ENCODE measurements at places on chromosomes 6 and 20.

DNA sequence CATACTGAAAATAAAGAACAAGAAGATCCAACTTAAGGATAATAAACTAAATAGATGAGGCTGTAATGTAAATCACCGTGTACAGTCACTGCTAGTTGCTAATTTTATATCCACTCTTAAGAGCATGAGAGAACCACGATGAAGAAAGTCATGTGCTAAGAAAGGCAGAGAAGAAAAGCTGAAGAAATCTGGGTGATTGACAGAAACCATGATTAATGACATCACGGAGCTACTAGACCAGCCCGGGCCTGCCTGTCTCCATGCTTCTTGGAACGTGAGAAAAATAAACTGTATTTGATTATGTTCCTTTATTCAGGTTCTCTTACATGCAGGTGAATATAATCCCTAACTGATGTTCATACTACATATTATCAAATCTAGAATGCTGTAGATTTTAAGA lies 84.2 kb upstream of the E2F3 start:
- no peak for DNase-seq

DNA sequence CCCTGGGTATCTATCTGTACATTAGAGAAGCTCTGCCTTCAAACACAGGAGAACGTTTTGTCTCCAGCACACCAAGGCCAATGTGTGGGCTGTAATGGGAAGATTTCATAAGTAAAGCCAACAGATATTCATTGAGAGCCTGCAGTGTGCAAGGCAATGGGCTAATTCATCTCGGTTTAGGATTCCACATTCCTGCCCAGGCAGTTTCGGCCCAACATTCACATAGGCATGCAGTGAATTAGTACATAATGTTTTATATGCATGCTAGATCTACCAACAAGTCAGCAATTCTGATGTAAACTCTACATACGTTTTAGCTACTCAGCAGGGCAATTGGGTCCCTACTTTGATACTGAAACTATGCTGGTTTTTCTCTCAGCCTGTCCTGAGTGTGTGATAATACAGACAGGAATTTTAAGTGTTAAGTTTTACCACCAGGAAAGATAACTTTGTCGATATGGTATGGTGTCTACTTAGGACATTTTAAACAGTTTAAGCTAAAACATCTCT lies 46.9 kb upstream of the NAA20 start:
- DNase-seq = no peak

DNA sequence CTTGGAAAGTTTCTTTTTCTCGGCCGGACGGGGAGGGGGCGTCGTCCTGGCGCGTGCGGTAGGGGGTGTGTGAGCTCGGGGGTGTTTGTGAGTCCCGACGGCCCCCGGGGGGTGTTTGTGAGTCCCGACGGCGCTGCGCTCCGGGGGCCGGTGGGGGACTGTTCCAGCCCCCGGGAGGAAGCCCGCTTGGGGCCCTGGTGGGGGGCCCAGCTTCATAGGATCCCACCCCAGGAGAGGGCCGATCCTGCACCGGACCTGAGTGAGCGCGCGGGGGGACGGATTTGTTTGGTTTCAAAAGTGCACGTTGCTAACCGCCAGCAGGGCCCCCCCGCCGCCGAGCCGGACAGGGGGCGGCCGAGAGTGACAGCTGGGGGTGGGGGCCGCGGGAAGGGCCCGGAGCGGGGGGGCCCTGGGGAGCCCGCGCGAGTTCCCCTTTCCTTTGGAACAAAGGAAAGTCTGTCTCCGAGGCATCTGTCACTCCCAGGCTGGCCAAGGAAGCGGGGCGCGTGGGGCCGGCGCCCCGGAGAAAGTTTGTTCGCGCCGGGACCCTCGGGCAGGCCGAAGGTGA lies 485 bp downstream of the TGIF2 start:
- no peak for DNase-seq

DNA sequence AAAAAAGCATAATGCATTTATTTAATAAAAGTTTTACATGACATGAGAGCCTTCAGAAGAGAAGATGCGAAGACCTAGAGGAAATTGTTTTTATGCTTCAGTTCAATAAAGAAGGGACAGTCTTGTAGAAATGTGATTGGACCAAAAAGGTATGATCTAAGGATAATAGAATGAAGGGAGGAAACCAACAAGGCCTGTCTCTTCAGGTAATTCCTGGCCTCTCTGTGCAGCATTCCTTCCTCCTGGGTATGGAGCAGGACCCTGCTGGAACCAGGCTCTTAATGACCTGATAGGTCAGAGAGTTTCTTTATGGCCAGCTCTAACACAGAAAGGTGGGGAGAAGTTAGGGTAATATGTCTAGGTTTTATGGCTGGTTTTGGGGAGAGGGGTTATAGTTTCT lies 162.8 kb upstream of the HEY2 start:
- no peak for DNase-seq

DNA sequence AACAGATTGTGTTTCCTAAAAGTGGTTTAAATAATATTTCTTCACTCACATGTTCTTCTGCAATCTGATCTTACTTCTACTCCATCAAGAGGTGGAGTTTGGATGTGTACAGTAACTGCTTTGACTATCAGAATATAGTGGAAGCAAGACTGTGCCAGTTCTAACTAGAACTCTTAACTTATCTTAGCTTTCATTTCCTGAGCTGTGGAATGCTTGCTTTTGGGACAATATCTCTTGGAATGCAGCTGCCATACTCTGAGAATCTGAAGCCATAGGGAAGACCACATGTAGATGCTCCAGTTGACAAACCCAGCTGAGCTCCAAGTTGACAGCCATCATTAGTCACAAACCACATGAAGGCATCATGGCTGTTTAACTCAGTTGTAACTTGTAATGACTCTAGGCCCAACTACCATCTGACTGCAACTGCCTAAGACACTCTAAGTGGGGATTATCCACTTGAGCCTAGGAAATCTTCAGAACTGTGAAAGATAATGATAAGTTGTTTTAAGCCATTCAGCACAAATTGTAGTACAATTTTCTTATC lies 40.8 kb upstream of the MAN1A1 start:
- no peak for DNase-seq

GRCh38 chr6:78910591-78911171 lies 43.3 kb downstream of the IRAK1BP1 start:
- no peak for DNase-seq

GRCh38 chr20:2301164-2301622 lies 5.4 kb downstream of the TGM3 start:
- DNase-seq = no peak

DNA sequence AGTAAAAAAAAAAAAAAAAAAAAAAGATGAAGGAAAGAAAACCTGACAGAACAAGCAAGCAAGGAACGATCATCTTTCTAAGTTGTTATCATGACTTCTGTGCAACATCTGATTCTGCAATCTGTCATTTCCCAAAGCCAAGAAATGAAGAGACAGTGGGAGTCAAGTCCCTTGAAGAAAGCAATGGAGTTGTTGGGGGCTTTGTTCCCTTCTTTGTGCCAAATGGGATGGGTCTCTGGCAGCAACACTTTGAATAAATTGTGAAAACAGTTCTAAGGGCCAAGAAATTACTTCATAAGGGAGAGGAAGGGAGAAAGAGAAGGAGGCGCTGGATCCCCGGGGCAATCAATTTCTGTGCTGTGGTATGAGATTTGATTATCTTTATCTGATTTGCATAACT lies 33.3 kb upstream of the RSPO3 start:
- DNase-seq = no peak

DNA sequence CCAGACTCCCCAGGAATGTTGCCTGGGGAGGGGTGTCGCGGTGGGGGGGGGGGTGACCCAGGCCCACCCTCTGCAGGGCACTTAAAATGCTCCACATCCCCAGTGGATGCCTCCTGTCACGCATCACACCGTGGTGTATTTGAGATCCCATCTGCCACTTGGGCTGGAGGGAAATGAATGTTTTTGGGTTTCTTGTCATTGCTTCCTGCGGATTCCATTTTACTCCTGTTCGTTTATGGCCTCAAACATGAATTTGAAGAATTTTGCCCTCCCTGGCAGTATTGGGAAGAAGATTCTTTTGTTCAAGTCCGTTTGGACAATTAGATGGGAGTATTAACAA lies 544 bp upstream of the KHDC1 start:
- no peak for DNase-seq

- DNase-seq = no peak
These were observed 443.5 kb downstream of the PREX1 start for GRCh38 chr20:48384147-48384818.

DNA sequence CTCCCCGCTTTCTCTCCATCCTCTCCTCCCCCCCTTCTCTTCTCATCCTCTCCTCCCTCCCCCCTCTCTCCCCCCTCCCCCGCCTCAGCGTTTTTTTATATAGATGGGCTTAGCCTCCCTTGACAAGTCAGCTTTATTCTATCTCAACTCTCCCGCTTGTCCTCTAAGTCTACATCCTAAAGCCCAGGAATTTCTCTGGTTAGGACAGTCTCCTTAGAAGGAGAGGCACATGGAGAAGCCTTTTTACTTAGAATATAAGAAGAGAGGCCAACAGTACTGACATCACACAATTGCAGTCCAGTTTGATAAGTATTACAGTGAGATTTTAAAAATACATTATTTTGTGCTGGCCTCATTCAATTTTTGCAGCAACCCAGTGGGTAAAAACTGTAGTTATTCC lies 83.5 kb downstream of the LYRM2 start:
- no peak for DNase-seq

DNA sequence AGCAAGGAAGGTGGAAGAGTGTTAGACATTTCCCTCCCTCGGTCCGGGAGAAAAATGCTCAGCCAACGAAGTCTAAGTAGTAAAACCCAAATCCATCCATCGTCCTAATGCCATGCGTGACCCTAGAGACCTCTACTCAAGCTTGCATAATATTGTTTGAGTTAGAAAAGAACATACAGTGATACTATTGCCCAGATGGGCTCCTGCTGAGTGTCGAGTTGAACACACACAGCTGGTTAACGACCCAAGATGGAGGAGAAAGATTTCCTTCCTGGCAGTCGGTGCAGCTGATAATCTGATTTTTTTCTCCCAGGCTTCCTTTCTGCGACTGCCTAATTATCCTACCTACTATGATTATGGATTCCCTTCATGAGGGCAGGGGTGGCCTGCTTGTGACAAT lies 164.4 kb upstream of the KCNG1 start:
- no peak for DNase-seq

- DNase-seq = no peak
These were observed 8.4 kb upstream of the TJAP1 start for GRCh38 chr6:43468748-43469681.

GRCh38 chr6:89409461-89410035 lies 2.5 kb downstream of the RRAGD start:
- DNase-seq = no peak

DNA sequence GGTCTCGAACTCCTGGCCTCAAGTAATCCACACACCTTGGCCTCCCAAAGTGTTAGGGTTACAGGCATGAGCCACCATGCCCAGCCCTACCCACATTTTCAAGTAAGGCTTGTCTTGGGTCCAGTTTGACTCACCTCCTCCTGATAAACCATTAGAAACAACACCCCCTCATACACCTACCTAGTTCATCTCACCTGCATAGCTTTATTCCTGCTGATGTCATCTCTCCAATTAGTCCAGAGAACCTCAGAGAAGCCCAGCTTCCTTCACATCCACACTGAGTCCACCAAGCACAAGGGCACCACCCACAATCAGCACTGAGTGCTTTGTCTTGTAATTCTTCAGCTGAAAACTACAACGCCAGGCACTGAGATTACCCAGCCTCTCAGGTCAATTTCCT lies 35.3 kb downstream of the KIF16B start:
- no peak for DNase-seq

- DNase-seq = no peak
These were observed 2.5 kb downstream of the FAM162B start for GRCh38 chr6:116763048-116763447.

GRCh38 chr20:53004267-53004813 lies 32.2 kb downstream of the TSHZ2 start:
- no peak for DNase-seq

DNA sequence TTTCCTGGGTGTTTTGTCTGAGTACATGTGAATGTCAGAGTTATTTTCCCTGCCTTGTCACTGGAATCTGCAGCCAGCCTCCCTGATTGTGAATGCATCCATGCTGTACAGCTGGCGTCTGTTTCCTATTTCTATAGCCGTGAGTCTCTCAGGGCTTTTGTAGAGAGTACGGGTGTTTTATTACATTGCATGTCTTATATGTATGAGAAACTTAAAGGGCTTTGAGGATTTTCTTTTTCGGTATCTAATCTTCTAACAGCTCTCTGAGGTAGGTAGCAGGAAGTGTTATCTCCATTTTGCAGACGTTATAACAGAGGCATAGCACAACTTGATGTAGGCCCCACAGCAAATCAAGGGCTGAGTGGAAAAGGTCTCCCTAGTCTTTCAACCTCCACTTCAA lies 272.9 kb downstream of the PRL start:
- no peak for DNase-seq

GRCh38 chr20:24297993-24298392 lies 171.4 kb upstream of the SYNDIG1 start:
- no peak for DNase-seq

DNA sequence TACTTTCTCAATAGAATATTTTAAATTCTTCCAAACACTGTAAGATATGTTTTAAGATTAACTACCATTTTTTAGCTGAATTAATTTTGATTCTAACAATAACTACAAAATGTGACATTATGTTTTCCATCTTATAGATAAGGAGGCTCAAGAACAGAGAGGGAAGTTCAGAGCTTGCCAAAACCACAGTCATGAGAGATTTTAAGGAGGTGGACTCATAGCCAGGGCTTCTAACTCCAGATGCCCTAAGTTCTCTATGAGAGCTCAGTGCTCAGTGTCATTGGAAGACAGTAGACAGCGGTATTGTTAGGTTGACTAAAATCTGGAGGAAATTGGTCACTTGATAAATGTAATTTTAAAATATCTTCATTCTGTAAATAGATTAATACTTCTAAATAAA lies 144.2 kb downstream of the PACRG start:
- DNase-seq = no peak

GRCh38 chr6:43798688-43799444 lies 28.9 kb downstream of the VEGFA start:
- no peak for DNase-seq

DNA sequence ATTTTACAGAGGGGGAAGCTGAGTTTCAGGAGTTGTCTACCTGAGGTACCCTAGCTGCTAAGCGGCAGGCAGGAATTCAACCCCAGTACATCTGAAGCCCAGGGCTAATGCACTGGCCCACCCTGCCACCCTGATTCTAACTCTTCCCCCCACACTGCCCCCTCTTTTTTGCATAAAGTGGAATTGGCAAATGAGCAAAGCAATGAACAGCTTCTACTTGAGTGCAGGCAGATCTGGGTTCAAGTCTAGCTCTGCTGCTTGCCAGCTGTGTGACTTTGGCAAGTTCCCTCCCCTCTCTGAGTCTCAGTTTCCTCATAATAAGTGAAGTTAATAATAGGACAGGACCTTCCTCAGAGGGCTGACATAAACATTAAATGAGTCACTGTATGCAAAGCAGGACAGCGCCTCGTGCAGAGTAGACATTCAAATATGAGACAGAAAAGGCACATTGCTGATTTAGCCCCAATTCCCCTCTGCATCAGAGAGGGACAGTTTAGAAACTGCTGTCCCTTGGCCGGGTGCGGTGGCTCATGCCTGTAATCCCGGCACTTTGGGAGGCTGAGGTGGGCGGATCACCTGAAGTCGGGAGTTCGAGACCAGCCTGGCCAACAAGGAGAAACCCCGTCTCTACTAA lies 4.7 kb downstream of the ADA start:
- no peak for DNase-seq

DNA sequence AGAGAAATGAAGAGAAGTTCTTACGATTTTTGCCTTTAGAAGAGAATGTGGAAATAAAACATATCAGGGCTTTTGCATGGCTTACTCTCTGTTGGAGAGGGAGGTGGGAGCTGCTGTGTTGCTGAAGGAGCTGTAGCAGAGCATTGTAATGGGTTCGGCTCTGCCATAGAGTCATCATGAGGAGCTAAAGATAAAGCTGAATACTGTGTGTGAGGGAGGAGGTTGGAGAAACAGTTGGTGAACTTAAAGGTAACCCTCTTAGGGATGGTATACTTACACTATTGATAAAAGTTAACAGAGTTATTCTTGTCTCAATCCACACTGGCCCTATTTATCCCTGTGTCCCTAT lies 34.8 kb downstream of the CTNNBL1 start:
- no peak for DNase-seq
